SJSA1 (cell line): ENCODE measurements at places on chromosomes 7 and 10.

- no peak for DNase-seq
These were observed 20.8 kb downstream of the BRAF start for GRCh38 chr7:140903741-140904480.

- DNase-seq = no peak
These were observed 228.3 kb upstream of the NPVF start for GRCh38 chr7:25456467-25457171.

DNA sequence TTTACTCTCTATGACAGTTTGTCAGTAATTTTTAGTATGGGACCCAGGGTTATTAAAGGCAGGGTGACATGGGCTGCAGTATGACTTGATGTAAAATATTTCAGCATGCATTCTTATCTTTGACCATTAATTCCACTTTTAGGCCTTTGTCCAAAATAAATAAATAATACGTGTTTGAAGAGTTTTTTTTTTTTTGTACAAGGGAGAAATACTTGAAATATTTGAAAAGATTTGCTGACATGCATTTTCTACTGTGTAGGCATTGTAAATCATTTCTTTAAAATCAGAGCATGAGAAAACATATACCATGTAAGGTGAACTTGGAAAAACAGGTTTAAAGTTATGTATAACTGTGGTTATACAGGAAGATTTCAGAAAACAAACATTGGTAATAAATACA is 23.5 kb downstream of the NRG3 start:
- DNase-seq = no peak

GRCh38 chr7:2468227-2468626 is 8.0 kb downstream of the GRIFIN start:
- DNase-seq = no peak

GRCh38 chr10:127918572-127918971 is 11.7 kb downstream of the PTPRE start:
- DNase-seq = peak; percentile 26

DNA sequence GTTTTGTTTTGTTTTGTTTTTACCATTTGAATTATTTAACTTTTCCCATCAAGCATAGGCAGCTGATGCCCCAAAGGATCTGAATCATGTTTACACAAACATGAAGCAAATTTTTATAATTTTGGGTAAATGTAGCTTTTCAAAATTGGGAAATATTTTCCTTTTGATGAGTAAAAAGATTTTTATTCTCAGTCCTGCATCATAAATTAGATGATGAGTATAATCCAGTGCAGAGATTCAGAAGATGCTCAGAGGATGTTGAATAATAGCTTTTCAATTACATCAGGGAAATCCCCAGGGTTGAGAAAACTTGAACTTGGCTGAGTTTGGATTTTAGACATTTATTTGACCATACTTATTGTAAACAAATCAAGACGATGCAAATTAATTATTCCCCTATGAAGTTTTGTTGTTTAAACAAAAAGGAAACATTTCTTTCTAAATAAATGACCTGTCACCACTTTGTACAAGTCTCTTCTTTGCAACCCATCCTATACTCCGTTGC is 121.7 kb downstream of the FAM204A start:
- no peak for DNase-seq

GRCh38 chr7:132286836-132287235 is 289.4 kb downstream of the PLXNA4 start:
- DNase-seq = no peak

DNA sequence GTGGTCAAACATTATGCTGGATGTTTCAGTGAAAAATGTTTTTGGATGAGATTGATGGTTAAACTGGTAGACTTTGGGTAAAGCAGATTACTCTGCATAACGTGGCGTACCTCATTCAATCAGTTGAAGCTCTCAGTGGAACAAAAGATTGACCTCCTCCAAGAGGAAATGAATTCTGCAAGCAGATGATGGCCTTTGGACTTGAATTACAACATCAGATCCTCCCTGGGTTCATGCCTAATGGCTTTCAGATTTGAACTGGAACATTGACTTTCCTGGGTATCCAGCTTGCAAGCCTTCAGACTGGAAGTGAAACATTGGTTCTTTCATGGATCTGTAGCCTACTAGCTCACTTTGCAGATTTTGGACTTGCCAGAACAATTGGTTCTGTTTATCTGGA is 169.3 kb upstream of the MALRD1 start:
- DNase-seq = no peak

DNA sequence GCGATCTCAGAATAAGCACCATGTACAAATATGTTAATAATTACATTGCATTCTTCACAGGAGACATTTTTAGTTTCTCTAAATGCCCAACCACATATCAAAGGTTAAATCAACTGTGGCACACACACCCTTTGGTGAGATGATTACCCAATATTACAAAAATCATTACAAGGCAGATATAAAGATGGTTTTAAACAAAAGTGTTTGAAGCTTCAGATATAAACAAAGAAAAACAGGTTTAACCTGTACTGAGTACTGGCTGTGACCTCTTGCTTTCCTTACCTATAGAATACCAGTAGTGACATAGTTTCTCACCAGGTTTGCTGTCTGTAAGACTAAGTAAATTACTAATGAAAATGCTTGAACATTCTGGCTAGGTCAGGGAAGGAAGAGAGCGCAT is 360.0 kb upstream of the IGFBP3 start:
- DNase-seq = no peak

DNA sequence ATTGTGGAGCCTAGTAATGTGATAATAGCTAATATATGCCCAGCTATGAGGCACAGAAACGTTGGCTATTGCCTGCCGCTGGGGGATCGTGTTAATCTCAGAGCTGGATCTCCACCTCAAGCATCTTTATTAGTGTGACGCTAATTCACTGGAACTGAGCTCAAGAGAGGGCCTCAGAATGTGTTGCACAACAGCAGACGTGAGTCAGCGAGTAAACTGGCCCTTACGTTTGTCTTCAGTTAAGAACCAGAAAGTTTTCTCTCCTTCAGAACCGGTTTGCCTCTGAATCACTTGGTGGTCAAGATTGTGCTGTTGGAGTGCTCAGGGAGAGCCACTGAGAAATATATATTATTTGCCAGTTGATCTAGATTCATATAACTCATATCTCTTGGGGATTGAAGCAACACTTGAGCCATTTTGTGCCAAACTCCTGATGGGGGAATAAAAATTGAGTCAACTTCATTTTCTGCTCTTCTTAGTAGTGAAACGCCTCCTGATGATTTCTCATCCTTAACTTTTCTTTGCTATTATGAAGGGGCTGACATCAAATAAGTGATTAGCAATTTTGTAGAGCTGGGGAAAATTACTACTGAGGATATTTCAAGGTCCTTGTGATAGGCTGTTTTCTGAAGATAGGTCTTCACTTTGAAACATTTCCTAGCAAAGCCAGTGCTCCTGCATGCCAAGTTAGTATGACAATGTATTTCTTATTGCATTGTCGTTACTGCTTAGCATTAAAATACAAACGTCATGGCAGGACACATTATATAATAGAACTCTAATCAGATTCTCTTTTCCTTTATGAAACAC is 22.3 kb downstream of the BZW2 start:
- DNase-seq = peak; percentile 74

DNA sequence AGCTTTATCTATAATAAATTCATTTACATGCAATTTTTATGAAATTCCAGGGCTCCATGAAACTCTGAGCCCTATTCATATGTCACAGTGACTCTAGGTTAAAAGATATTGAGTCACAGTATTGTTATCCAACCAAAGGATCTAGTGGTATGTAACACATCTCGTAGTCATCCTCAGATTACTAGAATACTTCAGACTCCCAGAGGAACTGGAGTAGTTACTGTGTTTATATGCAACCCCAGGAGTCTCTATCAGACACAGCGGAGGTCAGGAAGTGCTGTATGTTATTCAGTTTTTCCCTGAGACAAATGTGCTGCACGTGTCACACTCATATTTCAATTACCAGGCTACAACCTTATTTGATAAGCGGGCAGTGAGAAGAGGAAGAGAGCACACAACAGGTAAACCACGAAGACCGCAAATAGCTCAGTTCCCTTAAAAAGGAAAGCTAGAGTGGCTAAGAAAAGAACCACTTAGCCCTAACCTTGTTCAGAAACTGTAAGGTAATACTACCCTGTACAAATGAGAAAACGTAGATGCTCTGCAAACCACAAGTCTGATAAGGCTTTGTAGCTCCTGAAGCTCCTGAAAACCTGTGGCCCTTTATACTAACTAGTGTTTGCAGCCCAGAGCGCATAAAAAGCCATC is 114.0 kb upstream of the CNTNAP2 start:
- DNase-seq = no peak

GRCh38 chr7:650339-651031 is 76.0 kb upstream of the DNAAF5 start:
- no peak for DNase-seq

DNA sequence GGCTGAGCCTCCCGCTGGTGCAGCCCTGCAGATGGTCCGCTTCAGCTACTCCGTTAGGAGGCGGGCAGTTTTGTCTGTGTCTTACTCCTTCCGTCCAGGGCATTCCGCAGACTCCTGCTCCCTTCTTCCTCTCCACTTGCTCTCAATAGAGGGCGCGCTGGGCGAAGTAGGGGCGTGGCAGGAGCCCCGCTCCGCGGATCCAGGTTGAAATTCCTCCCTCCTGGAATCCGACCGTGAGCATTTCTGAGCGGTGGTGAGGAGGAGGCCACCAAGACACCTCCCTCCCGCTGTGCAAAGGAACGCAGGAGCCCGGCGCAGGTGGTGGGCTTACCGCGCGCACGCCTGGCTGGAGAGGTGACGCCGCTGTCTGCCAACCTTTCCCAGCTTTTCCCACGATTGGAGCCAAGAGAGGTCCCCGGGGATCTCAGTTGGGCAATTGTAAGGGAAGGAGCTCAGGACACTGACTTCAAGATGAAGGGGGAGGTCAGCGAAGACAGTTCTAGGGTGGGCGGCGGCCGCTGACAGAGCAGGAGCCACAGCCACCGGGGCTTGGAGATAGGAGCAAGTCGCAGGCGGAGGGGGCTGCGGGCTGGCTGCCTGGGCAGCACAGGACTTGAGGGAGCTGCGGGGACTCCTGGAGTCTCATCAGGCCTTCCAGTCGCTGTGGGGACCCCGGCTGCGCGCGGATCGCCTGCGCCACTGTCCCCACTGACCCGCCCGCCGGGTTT is 1011.3 kb downstream of the XPNPEP1 start:
- DNase-seq = peak; percentile 74

- DNase-seq = no peak
These were observed 135.6 kb downstream of the TMEM168 start for GRCh38 chr7:112654322-112655216.

DNA sequence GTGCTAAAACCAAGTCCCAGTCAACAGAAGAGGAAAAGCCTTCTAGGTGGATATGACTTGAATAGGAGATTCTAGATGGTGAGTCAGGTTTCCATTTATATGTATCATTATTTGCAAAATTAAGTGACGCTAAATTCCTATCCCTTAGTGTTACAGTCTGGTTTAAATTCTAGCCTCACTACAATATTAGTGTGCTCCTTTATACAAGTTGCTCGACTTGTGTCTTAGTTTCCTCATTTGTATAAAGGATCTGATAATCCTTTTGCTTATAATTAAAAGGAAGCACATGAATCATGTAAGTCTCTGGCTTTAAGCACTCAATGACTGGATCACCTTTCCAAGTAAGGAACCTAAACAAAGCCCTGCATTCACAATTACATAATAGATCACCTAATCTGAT is 105.7 kb downstream of the SVOPL start:
- DNase-seq = no peak

- DNase-seq = no peak
These were observed 28.0 kb downstream of the DNAJC1 start for GRCh38 chr10:21975378-21975990.

GRCh38 chr10:84613336-84614021 is 285.1 kb downstream of the CCSER2 start:
- peak; percentile 75 for DNase-seq

- no peak for DNase-seq
These were observed 330.4 kb upstream of the SEMA3A start for GRCh38 chr7:84524714-84525694.

GRCh38 chr7:95469187-95469586 is 16.6 kb upstream of the ASB4 start:
- DNase-seq = no peak

GRCh38 chr10:113689057-113689456 is 9.3 kb downstream of the CASP7 start:
- DNase-seq = no peak

DNA sequence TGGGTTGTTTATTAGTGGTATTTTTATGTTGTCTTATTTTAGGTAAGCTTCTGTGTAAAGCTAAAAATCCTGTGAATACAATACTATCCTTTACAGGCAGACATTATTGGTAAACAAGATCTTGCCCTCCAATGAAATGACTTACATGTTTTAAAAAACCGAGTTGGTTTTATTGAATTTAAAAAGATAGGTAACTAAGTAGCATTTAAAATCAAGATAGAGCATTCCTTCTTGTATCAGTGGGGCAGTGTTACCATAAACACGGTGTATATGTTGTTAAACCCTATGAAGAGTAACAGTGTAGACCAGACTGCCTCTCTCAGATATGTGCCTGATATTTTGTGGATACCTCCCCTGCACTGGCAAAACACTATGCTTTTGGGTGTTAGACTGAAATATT is 81.0 kb downstream of the SNX10 start:
- DNase-seq = no peak

GRCh38 chr7:68485253-68485917 is 1112.9 kb upstream of the AUTS2 start:
- no peak for DNase-seq

GRCh38 chr10:108036265-108036664 is 871.8 kb upstream of the SORCS1 start:
- DNase-seq = no peak

DNA sequence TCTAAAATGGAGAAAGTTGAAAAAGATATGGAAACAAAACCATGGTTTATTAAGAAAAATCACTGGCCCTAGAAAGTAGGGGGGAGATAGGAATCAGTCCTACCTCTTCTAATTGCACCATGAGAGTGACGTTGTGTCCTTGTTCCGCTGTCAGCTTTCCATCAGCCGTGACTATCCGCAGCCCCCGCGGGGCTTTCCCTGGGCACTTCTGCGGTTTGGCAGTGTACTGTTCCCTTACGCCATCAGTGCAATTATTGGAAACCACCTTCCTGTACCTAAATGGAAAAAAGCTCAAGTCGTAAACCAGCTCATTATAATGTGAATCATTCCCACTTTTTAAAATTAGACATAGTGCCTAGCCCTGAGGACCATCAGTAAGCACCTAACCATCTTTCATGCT is 512.2 kb downstream of the SORCS1 start:
- no peak for DNase-seq

- no peak for DNase-seq
These were observed 55.8 kb downstream of the BICC1 start for GRCh38 chr10:58568428-58568935.

- DNase-seq = no peak
These were observed 49.4 kb downstream of the MRPL32 start for GRCh38 chr7:42981601-42982000.
